ENCODE measurements at places on chromosomes 6 and 20. TPM values are rescaled to one million over a fixed set of nuclear protein-coding genes. Genes with fewer than 3 reads are reported as not detected.

- H3K27ac ChIP-seq, result no peak overlapping the region
- H3K4me3 ChIP-seq, result no peak overlapping the region
- H3K36me3 ChIP-seq, result no peaks in the 10 kb centered on the region
- no peaks in the 10 kb centered on the region for H3K4me1 ChIP-seq
- DNase-seq, result no peak
These were observed 499.4 kb upstream of the NOX3 start for GRCh38 chr6:155955038-155955437.

DNA sequence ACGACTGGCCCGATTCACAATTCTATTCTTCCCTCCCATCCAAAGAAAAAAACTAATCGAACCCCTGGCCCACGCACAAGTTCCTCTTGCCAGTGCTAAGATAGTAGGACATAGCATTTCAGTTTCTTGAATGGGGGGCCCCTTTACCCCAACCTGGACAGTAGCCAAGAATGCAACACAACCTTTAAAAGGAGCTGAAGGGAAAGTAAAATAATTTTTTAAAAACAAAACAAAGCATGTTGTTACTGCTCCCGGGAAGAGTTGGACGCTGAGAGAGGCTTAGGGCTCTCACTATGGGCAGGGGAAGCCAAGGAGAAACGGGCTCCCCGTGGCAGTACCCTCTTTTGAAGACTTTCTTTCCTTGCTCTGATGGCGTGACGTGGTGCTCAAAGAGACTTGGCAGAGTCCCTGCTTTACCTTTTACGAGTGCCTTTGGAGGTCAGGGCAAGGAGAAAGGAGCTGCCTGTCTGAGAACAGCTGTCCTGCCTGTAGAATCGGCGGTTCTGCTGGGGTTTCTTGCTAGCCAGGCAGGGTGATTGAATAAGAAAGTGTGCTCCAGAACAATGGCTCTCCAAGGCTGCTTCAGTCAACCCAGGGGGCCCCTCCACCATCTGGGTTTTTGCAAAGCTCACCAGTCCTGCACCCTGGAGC is 5.8 kb downstream of the TFAP2C start:
- no peak overlapping the region for H3K4me3 ChIP-seq
- no peaks in the 10 kb centered on the region for H3K36me3 ChIP-seq
- H3K27me3 ChIP-seq, result peaks cover 62% of the 10 kb centered on the region

DNA sequence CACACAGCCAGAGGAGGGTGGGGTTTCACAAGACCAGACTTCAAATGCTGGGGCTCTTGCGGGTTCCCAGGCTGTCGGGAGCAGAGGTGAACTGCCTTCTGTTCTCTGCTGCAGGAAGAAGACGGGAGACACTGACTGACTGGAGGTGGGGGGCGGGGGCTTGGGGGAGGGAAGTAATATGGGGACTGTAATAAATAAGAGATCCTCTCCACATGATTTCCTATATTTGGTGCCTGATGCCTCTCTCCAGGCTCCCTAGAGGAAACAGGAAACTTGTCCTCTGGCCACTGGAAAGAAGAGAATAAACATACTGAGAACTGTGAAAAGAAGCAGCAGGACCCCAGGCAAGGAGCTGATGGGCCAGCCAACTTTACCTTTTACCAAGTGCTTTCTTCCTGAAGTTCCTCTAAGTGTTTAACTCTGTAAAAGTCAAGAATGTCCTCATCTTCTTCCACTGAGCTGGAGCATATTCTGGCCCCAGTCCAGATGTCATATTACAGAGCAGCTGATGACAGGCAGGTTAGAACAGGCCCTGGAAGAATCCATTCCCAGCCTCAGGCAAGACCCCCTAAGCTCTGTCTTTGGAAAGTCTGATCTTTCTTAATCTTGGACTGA is 33.2 kb upstream of the ADGRF5 start:
- no peak overlapping the region for H3K27ac ChIP-seq
- no peaks in the 10 kb centered on the region for H3K4me1 ChIP-seq
- DNase-seq, result no peak
- H3K36me3 ChIP-seq, result no peaks in the 10 kb centered on the region
- H3K4me3 ChIP-seq, result no peak overlapping the region
- H3K27me3 ChIP-seq, result no peaks in the 10 kb centered on the region

DNA sequence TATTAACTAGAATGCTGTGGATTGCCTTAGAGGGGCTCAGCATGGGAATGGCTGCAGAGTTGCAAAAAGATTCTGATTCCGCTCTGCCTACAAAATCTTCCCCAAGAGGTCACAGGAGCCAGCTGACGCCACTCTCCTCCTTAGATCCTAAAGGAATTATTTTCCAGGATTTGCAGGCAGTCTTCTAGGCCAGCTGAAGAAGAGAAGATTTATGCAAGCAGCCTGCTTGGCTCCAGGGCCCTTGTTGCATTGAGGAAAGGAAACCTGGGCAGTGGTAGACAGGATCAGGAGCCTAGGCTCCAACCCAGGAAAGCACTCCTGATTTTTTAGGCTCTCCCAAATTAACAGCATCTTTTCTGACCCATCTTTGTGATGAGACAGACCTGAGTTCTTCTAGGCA is 245.8 kb downstream of the PKHD1 start:
- no peaks in the 10 kb centered on the region for H3K36me3 ChIP-seq
- H3K4me3 ChIP-seq, result no peak overlapping the region
- no peak overlapping the region for H3K27ac ChIP-seq
- no peak for DNase-seq
- no peaks in the 10 kb centered on the region for H3K4me1 ChIP-seq
- H3K27me3 ChIP-seq, result no peaks in the 10 kb centered on the region

IRAK1BP1 gene
- total RNA-seq, result 3.9 TPM

GSTA3 gene
- total RNA-seq, result not detected

SMLR1 gene
- total RNA-seq, result not detected

SRF gene
- total RNA-seq, result 24.3 TPM

All from spleen (tissue), 13 donors.